ENCODE measurements at places on chromosomes 3 and 15.
A peak's percentile ranks its signal among the peaks of the same experiment; 100 is the strongest.

- DNase-seq, result no peak
Observed at GRCh38 chr15:66294932-66295235, 1.5 kb downstream of the DIS3L start.

DNA sequence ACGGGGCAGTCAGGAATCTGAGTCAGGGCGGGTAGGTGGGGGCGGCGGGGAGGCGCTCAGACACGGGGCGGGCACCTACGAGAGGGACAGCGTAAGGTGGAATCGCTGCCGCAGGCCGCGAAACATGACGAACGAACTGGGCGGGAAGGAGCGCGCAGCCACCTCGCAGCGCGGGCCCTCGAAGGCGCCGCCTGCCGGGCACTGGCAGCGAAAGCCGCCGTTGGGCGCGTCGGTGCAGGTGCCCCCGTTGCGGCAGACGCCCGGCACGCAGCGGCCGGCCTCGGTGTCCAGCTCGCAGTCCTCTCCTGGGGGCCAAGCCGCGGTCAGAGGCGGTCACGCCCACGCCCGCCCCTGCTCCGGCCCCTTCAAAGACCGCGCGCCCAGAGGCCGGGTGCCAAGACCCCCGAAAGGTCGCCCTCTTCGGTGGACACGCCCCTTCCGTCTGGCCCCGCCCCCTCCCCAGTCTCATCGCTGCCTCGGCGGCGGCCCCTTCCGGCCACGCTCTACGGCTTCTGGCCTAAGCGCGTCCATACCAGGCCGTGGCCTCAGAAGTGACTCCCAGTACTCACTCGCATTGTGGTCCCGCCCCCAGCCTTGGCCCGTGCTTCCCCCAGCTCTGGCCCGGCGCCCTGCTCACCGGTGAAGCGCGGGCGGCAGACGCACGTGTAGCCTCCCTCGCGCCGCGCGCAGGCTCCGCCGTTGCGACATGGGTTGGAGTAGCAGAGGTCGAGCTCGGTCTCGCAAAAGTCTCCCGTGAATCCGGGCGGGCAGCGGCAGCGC, 6.4 kb downstream of the CELSR3 start:
- peak; percentile 77 for DNase-seq

GRCh38 chr15:80832686-80833085, 53.5 kb downstream of the CEMIP start:
- DNase-seq, result no peak

GRCh38 chr3:37183976-37184375, 9.6 kb upstream of the LRRFIP2 start:
- no peak for DNase-seq

DNA sequence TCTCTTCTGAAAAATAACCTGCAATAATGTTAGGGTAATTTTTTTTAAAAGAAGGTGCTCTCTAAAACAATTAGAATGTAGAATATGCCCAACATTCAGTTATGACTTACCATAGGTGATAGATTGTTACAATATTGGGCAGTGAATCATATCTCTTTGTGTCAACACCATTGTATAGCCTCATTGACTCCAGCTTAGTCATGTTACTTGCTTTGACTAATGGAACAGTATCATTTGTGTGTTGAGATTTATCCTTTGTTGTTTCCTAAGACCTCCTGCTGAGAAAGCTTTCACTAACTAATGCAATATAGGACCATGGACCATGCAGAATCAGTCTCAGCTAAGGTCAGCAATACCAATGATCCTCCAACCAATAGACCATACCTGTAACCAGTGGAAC, 1106.4 kb downstream of the SI start:
- DNase-seq, result no peak

DNA sequence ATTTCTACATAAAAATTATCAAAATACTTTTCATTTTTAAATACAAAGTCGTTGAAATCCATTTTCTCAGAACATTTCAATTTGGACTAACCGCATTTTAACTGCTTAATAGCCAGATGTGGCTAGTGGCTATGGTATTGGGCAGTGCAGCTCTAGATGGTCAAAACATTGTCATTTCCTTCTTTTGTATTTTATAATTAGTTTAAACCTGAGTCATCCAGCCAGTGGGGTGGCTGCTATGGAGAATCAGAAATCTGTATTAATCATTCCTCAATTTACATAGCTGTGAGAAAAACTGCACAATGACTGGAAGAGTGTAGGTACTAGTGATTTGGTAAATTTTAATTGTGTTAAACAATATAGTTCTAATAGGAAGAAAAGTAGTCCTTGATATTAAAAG, 245.3 kb downstream of the PDZRN3 start:
- no peak for DNase-seq

GRCh38 chr3:185207481-185207880, 46.4 kb downstream of the EHHADH start:
- no peak for DNase-seq

DNA sequence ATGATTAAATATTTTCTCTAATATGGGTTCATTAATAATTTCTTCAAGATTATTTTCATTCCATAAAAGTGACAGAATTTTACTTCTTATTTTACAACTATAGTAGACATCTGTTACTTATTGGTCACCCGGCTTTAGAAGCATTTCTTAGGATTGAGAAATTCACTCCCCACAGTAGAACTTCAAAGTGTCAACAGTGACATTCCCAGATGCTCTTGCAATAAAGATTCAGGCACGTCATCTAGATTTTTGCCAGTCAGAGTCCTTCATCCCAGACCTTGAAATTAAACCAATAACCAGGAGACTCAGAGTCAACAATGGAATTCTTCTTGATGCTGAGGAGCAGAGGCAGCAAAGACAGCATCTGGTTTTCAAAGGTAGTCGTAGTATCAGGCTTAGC, 190.8 kb downstream of the VGLL3 start:
- no peak for DNase-seq

All from activated CD4-positive, CD25-positive, alpha-beta regulatory T cell (primary cell).